ENCODE measurements at places on chromosomes 3 and 15.
A peak's percentile ranks its signal among the peaks of the same experiment; 100 is the strongest.

- no peak for DNase-seq
Observed at GRCh38 chr3:197038679-197039462, 9.3 kb upstream of the MELTF start.

DNA sequence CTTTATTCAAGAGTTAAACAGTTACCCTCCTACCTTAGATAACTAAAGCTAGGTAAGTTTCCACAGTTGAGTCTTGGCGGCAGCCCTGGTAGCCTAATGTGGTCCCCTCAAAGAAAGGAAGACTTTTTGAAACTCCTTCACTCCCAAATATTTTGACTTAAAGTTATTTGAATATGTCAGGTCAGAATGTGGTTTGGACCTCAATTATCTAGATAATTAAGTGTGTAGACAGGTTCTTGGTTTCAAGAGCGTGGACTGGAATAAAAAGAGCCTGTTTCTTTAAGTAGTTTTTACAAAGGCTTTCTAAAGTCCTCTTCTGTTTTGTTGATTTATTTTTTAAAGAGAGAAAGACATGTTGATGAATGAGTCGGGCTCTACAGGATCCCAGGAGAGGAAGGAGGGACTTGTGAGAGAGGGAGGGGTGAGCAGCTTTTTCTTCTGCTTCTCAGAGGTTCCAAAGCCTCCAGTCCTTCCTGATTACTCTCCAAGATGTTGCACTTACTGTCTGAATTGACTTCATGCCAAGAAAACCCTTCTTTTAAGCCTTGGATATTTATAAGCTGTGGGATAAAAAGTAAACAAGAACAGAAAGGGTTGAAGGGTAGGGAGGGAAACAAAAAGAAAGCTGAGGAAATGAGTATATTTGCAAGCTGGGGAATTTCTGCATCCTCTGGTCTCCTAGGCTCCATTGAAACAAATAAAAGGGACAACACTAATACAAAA is 457.4 kb downstream of the IGSF11 start:
- no peak for DNase-seq

GRCh38 chr3:75395580-75396315 is 268.4 kb upstream of the FRG2C start:
- DNase-seq = no peak

DNA sequence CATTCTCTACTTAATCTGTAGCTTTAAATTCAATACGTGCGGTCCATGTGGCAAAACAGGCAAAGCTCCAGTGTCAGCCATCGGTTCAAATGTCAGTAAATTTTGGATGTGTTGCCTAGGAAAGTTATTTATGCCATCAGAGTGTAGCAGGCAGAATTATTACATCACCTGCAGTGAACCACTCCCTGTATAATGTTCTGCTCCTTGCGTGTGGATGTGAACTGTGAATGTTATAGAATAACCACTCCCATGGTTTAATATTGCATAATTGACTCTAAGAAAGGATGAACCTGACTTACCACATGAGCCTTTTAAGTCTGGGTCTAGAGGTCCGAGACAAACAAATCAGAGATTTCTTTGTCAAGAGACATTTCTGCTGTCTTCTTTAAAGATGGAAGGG is 145.5 kb downstream of the GOLIM4 start:
- DNase-seq = no peak

DNA sequence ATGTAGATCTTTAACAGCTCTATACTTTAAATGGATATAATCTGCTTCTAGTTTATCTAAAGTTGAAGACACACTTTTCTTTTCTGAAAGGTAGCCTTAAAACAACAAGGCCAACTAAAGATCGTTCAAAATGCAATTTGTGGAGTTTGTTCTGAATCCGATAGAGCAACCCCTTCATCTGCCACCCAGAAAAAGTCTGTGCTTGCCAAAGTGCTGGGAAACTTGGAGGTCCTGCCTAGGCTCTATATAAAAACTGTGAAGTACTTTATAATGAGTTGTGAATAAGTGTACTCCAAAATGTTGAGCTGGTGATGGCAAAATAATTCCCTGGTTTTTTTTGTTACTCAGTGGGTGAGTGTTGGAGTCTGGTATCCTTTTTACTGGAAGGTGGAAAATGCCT is 12.5 kb downstream of the GLDN start:
- DNase-seq = no peak

- DNase-seq = no peak
Observed at GRCh38 chr3:159828542-159828943, 160.1 kb upstream of the IL12A start.

GRCh38 chr3:36893137-36893557 is 51.7 kb downstream of the TRANK1 start:
- DNase-seq = no peak

GRCh38 chr3:197103766-197104165 is 74.1 kb upstream of the MELTF start:
- DNase-seq = peak; percentile 75

GRCh38 chr15:66850996-66851310 is 148.9 kb downstream of the SMAD6 start:
- DNase-seq = no peak

DNA sequence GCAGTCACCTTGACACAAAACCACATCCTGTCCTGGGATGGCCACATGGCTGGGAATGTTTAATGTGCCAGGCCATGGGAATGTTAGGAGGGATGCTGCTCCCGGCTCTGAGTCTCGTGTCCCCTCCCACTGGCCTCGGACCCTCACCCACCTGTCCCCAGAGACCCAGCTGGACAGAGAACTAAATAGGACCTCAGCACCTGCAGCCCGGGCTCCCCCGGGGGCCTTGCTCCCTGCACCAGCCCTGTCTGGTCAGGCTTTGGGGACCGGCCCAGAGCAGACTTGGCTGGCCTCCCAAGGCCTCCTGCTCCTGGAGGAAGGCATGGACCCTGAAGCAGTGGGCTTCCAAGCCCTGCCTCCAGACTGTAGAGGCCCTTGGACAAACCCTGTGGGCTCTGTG is 100.0 kb upstream of the IQSEC1 start:
- DNase-seq = no peak

DNA sequence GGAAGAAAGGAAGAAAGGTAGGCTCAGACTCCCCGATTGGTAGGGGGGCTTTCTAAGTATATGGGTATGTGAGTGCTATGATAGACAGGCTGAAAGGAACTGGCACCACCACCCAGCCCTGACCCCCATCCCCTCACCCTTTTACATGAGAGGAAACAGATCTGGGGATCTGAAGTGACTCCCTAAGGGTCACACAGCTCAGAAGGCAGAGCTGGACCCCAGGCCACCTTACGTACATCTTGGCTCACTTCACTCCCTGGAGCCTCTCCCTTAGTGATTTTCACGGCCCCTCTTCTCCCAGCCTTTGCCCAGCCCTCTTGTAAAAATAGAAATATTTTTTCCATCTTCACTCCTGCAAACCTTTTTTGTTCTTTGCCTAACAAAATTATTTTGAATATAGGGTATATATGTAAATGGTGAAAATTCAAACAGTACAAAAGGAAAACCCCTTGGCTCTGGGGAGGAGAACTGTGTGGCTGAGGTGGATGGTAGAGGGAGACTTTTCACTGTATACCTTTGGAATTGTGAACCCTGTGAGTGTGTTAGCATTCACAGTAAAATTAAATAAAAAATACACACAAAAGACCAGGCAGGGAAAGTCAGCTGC is 34.8 kb upstream of the POLG start:
- DNase-seq = no peak

GRCh38 chr15:38507570-38507969 is 53.6 kb downstream of the FAM98B start:
- DNase-seq = no peak

DNA sequence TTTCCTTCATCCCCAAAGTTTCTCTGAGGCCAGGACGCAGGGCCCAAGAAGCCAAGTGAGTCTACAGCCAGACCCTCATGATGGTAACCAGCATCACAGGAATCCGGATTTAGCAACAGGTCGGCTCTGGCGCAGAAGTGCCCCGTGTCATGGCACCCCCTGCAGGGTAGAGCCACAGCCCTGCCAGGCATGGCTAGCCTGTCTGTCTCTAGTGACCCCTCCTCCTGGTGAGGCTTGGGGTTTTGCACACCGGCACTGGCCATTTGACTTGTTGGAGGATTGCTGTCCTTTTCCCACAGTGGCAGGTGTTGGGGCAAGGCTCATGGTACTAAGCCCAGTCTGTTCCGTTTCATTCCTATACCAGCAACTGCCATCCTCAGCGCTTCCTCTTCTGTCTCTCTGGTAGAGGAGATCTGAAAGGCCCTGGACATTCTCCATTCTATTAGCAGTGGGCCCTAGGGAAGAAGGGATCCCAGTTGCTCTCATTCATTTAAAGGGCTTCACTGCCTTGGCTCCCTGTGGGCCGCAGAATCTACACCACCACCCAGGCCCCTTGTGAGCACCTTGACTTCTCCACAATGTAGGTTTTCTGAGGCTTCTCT is 9.4 kb upstream of the CHAC1 start:
- no peak for DNase-seq

GRCh38 chr3:61890586-61890985 is 329.2 kb downstream of the PTPRG start:
- no peak for DNase-seq

GRCh38 chr15:82132742-82133141 is 86.9 kb upstream of the MEX3B start:
- DNase-seq = peak; percentile 82

DNA sequence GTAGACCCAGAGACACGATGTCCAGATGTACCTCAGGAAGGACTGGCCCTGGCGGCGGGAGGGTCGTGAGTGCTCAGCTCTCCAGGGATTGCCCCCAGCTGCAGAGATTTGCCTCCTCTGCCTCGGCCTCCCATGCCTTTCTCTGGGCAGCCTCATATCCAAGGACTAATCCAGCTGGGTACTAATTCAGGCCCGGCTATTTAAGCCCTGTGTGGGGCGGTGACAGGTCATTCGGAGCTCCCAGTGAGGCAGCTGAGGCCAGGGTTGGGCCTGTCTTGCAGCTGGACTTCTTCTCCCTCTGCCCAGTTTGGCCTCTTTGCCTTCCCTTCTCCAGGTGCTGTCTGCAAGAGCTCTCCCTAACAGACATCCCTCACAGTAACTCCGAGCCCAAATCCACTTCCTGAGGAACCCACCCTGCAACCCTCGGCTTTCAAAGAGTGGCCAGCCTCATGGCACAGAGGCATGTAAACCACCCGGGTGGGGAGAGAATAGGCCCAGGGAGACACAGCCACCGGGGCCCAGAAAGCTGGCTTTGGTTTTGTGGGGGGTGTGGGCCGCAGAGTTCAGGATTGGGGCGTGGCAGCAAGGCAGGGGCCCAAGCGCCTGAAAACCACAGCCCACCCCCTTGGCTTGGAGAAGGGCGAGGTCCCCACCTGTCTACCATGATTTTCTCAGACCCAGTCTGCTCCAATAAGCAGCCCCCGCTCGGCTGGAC is 85.8 kb downstream of the PPCDC start:
- DNase-seq = no peak

DNA sequence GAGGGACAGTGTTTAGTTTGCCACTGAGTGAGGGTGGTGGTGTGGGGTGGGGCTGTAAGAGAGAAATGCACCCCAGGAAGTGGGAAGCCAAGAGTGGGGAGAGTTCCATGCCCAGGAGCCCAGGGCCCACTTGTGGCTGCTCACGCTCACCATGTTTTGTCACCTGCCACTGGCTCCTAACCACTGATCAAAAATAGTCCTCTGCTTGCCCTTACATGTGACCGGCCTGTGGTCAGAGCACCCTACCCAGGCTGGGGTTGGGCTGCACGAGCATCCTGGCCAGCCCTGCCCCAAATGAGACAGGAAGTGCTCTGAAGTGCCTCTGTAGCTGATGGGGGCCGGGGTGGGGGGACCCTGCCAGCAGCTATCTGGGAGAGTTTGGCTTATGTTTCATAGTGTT is 216.3 kb downstream of the RPLP1 start:
- no peak for DNase-seq

DNA sequence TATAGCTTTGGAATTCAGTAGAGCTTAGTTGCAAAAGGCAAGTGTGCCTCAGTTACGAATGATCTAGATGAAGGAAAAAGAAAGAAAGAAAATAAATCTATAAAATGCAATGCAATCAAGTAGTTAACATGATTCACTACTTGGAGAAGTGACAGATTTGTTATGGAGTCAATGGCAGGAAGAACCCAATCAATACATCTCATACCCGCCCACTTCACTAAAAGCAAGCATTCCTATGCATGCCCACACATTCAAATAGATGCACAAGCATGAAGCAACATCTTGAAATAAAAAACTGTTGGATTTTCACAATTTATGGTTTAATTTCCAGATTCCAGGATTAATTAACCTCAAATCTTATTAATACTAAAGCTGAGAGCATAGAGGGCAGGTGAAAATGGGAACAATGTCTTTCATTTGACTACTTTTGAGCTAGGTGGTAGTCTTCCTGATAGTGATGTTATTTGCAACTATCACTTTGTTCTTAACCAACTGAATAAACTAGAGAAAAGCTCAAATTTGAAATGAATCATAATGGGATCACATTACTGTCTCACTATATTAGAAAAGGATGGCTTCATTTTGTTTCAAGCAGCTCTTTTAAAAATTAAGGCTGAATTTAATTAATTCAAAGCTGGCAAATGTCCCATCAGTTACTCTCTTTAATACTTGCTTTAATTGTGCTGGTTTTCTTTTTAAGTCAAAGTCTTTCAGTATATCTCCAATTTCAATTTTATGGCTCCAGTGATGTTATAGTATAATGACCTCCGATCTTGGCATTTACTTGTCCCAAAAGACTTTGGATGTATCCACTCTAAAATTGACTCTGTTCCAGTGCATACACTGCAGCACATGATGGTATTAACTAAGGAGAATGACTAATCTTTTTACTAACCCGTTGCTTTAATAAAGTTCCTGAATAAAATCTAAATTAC is 46.7 kb upstream of the CCDC50 start:
- no peak for DNase-seq

DNA sequence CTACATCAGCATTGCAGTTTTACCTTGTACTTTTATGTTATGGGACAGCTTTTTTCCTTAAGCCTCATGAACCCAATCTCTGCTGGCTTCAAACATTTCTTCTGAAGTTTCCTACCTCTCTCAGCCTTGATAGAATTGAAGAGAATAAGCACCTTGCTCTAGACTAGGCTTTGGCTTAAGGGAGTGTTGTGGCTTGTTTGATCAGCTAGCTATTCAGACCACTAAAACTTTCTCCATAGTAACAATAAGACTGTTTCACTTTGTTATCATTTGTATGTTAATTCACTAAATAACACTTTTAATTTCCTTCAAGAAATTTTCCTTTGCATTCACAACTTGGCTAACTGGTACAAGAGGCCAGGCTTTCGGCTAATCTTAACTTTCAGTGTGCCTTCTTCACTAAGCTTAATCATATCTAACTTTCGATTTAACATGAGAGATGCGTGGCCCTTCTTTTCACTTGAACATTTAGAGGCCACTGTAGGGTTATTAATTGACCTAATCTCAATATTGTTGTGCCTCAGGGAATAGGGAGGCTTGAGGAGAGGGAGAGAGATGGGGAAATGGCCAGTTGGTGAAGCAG is 8.1 kb upstream of the TIGIT start:
- no peak for DNase-seq

GRCh38 chr3:36647423-36647853 is 116.9 kb downstream of the DCLK3 start:
- no peak for DNase-seq

All from AG04449 (cell line).